SHP77 (cell line): ENCODE measurements at places on chromosomes 7 and 10.

DNA sequence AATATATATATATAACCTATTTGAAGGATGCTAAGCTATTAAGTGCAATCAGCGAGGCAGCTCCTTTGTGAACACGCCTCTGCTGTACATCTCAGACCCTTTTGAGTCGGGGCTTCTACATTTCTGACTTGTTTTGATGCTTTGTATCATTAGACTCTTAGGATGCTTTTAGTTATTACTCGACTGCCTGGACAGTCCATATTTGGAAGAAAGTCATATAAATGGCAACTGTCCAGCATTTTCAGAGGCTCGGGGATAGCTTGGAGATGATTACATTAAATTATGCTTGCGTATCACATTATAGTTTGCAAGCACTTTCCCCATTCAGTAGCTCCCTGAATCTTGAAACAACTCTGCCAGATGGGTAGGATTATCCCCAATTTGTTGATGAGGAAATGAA lies 257.9 kb downstream of the PTEN start:
- no peak for DNase-seq

- no peak for DNase-seq
These were observed 48.7 kb downstream of the LSMEM1 start for GRCh38 chr7:112529521-112529920.

GRCh38 chr7:22722536-22723180 lies 4.3 kb upstream of the IL6 start:
- no peak for DNase-seq

GRCh38 chr7:4742852-4743251 lies 32.6 kb upstream of the AP5Z1 start:
- no peak for DNase-seq

DNA sequence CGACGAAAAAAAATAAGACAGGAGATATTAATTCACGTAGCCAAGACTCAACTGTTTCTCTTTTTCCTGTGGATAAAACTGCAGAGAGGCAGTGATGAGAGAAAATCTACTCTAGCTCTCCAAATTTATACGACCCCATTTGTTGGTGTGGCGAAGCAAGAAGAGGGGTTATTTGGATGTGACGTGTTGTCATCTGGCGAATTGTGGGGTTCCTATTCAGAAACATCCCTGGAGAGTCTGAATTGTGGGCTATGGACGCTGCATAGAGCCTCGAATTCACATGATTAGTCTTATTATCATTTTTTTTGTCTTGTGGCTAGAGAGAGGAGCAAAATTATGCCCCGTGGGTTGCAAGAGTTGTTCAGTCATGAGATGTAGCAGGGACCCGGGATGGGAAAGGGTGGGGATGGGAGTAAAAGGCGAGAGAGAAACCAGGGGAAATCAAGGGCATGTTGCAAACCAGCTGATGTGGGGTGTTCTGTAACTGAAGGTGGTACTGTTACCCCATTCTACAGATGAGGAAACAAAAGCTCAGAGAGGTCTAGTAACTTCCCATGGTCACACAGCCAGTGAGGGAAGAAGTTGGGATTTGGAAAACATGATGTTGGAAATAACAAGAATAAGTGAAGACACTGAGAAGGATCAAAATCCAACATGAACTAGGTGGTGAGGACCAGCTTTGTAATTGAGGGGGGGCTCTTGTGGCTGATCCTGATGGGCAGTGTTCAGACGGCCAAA lies 69.2 kb upstream of the SFMBT2 start:
- no peak for DNase-seq

GRCh38 chr10:89207181-89207800 lies at the start of gene CH25H:
Gene CH25H, minus strand, starts transcription at chr10:89207317. Its CDS starts 25 bp downstream, at chr10:89207292.
- no peak for DNase-seq

- no peak for DNase-seq
These were observed 185.0 kb downstream of the HDAC9 start for GRCh38 chr7:18680576-18680975.

GRCh38 chr10:124106241-124106879 lies 13.0 kb upstream of the CHST15 start:
- DNase-seq = no peak

- no peak for DNase-seq
These were observed 244.8 kb downstream of the PRKG1 start for GRCh38 chr10:51319173-51319435.

DNA sequence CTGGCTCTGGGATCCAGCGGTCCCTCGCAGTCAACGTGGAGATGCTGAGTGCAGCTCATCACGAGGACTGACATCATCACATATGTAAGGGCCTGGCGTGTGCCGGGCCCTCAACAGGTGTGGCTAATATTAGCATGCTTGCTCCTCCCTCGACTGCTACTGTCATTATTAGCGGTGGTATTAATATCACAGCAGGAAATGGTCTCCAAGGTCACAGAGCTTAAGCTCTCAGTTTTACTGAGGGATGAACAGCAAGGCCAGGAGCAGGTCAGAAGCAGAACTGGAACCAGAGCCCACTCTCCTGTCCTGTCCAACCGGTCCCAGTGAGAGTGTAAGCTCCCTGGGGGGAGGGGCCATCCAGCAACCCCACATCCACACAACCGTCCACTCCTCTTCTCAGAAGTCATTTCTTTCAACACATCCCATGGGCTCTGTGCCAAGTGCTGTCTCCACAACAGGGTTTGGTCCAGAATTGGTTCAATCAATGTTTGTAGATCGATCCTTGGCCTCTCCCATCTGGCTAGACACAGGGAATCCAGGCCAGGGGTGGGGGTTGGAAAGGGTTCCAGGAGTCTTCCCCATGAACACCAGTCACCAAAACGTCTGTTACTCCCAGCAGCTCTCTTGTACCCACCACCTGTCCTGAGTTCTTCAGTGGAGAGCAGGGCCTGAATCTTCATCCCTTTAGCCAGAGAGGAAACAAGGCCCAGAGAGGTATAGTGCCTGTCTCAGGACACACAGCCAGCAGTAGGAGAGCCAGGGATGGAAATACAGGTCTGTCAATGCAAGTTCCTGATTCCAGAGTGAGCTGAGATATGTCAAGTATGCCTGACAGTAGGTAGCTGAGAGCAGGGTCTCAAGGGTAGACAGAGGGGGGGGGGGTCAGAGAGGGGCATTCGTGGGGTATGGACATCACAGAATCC lies 45.3 kb upstream of the ZMIZ1 start:
- DNase-seq = no peak

GRCh38 chr7:41878309-41879295 lies 175.7 kb upstream of the INHBA start:
- no peak for DNase-seq

GRCh38 chr7:100545360-100546128 lies 6.5 kb downstream of the AGFG2 start:
- DNase-seq = no peak

DNA sequence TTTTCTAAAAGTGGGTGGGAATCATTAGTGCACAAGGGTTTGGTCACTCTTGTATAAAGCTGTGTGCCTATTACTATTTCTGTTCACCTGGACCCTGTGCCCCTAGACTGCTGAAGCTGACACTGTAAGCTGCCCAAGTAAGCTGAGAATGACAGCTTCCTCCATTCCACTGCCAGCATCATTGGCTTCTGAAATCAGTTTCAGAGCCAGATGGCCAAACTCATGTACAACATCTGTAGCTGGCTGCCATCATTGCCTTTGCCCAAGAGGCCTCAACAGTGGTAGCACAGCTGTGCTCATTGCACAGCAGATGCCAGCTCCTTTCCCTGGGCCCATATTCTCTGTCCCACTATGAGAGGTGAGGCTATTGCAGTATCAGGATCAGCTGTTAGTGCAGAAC lies 165.7 kb downstream of the CPEB3 start:
- DNase-seq = no peak

GRCh38 chr7:116698930-116699721 lies 27.1 kb downstream of the MET start:
- peak; percentile 4 for DNase-seq

GRCh38 chr7:40551685-40552576 lies 417.1 kb downstream of the SUGCT start:
- no peak for DNase-seq

DNA sequence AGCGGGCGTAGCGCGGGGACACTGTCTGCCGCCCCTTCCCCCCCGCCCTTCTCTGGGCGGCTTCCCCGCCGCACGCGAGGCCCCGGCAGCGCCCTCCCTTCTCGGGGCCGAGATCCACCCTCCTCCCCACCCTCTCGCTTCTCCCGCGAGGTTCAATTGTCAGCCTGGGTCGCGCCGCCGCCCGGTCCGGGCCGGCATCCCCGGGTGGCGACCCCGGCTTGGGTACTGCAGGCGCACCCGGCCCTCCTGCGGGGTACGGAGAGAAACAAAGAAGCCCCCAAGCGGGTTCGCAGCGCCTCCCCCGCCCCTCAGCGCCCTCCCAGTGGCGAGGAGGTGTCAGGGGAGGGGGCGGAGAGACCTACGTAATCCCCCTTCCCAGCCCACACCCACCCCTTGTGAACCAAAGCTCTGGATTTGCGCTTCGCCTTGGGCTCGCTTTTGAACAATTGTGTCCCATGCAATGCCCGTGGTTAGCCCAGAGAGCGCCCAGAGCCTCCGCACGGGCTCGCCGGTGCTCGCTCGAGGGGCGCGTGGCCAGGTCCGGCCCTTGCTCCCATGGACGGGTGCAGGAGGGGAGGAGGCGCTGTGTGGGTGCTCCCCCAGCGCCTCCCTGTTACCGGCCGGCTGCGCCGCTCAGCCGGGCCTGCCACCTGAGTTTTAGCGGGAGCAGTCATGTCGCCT lies 634 bp downstream of the HECW1 start:
- DNase-seq = no peak

- DNase-seq = no peak
These were observed 141.3 kb upstream of the ZNF438 start for GRCh38 chr10:31172925-31173324.

DNA sequence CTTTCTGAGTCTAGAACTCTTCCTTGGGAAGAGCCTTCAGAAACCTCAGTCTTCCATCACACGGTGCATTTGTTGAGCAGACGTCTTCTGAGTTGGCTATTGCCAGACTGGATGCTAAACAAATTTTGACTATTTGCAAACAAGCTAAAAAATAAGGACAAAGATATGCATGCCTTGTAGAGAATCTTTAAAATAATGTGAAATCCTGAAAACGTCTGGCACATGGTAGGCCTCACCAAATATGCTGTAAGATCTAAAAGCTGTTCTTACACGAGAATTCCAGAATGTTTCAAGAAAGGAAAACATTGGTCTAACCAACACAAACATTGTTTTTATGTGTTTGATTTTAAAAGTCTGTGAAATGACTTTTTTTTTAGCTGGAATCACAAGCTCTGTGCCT lies 11.3 kb downstream of the ZNF467 start:
- DNase-seq = no peak

DNA sequence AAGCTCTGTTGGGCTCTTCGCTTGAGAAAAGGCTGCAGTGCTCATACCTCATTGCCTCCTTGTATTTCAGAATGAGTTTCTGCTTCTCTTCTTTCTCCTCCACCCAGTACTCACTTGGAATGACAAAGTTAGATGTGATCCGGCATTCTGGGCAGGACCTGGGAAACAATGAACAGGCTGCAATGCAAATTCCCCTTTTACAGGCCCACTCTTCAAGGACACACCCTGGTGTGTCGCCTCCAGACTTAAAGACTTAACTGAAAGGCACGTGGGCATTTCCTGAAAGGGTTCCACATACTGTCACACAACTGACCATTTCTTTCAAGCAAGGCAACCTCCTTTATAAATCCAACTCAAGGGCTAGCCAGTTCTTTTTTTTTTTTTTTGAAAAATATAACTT lies 23.6 kb downstream of the MKRN1 start:
- no peak for DNase-seq

DNA sequence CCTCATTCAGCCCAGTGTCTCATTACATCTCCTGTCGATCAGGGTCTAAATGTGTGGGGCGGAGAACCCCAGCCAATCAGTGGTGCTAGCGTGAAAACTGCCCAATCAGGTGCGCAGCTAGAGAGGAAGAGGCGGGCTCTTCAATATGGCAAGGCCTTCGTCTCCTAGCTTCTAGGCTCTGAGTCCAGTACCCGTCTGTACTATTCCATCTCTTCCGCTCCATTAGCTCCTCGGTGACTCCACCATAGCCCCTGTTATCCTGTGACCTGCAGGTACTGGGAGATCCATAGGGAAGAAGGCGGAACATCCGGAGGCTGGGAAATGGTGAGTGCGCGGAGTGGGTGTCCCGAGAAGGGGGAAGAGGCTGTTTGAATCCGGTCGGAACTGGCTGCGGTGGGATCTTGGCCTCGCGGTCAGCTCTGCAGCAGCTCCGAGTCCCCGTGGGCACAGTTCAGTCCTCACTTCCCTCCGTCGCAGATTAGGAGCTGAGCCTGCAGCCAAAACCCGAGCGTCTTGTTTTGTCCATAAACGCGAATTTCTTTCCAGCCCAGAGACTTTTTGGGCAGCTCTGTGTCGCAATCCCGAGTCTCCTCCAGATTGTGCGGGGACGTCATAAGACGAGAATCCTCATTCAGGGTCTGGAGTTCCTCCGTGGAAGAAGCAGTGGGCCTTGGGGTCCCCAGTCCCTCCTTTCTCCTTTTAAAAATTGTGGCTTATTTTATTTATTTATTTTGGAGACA lies at the start of gene ZNF727:
Gene ZNF727 (plus strand): TSS at position 134 of the 740 bp plus-strand sequence. CDS start 188 bp downstream, at position 322.
- peak; percentile 98 for DNase-seq

DNA sequence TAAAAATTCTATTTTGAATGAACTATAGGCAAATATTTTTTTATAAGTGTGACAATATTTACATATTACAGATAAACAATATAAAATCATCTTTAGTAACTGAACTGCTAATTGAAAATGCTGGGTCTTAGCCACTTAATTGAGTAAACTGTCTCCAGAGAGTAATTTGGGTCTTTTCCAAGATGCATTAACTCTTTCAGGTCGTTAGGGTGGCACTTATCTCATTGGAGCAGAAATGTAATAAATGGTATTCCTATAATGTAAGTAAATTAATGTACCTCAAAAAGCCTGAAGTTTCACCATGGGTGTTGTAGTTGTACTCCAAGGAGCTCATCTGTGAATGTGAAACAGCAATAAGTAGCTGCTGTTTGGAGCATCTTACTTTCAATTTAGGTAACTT lies 208.5 kb downstream of the EXOC4 start:
- DNase-seq = no peak

DNA sequence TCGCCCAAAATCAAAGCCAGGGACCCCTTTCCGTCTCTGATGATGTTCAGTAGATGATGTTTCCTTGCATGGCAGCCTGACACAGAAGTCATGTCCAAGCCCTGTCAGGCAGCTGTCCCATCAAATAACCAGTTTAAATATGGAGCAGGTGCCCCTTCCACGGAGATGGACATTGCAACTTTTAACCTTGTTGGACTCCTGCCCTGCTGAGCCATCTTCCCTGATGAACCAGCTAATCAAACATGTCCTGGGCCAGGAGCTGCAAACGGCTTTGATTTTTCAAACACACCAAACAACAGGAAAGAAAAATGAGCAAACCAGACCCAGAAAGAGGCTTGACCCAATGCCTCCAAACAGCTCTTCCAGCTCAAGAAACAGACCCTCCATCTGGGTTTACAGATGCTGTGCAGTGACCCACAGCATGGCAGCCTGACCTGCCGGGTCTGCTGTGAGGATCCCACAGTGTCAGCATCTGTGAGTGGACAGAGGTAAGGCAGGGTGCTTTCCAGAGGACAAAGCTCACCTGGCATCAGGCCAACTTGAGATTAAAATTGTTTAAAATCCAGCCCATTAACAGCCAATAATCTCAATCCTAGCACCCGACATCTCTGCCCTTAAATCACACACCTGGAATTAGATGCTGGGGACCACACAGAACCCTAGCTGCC lies 372.6 kb downstream of the GRID1 start:
- no peak for DNase-seq
